ENCODE measurements at places on chromosomes 2 and 18. TPM values are rescaled to one million over a fixed set of nuclear protein-coding genes. Genes with fewer than 3 reads are reported as not detected.

GRCh38 chr2:123935405-123935804 lies 89.7 kb upstream of the CNTNAP5 start:
- DNase-seq: no peak

DNA sequence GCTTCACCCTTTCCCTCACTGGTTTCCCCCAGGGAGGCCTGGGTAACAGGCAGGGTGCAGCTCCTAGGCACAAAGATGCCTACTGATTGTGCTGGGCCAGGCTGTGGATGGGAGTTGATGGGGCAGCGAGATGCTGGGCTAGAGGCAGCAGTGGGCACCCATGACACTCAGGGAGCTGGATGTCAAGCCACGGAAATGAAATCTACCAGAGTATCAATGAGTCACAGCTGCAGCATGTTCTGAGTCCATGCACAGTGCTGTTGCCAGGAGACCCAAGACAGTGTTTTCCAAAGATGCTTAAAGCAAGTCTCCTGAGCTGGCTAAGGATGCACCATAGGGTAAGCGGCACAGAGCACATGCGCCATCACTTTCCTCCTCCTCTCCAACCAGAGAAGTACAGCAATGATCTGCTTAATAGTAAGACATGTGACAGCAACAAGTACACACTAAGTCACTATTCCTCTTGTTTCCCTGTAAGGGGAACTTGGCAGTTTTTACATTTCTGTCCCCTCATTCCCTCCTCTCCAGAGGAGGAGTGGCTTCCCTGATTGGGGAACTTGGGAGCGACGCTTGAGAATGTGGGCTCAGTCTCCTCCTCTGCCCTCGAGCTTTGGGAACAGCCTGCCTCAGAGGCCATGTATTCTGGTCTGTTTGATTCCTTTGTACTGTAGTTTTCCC lies 57.2 kb downstream of the CDC42EP3 start:
- no peak for DNase-seq

DNA sequence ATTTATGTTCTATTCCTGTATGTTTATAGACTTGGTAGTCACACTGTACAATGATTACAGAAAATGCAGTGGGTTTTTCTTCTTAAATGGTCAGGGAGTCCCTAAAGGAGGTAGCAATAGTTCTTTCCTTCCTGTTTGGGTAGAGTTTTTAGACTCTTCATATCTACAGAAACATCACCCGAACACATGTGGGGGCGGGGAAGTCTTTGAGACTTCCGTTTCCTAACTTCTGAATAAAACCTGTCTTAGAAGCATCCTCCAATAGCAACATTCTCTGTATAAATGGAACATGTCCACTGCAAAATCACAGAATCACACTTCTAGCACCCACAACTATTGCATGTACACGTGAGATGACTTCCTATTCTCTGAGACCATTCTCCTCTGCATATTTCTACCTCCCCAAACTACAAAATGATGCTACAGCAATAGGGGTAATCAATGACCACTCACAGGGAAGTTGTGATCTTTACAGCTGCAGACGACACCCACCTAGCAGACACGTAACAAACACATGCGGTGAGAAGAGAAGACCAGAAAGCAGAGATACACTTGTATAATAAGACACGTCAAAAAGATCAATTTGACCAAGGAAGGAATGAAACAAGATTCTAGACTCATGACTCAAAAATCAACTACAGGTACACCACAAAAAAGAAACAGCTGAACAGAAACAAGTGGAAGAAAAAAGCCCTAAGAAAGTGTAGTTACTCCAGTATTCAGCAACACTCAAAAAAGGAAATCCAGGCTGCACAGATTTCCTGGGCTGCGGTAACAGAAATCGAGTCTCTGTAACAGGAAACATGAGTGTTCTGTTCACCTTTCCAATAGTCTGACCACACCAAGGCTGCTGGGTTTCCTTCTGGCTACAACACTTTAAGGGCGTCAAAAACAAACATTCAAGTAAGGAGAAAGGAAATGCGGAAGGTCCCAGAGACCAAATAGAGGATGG lies 120.4 kb downstream of the ZNF516 start:
- DNase-seq: peak; percentile 8

DNA sequence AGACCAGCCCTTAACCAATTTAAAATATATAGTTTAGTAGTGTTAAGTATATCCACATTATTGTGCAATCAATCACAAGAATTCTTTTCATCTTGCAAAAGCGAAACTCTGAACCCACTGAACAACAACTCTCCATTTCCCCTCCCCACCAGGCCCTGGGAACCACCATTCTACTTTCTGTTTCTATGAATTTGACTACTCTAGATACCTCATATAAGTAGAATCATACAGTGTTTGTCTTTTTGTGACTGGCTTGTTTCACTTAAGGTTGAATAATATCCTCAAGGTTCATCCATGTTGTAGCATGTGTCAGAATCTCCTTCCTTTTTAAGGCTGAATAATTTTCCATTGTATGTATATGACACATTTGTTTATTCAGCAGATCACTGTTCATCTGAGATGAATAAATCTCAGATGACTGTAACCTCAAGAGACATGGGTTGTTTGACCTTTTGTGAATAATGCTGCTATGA lies 8.1 kb upstream of the SOS1 start:
- DNase-seq: no peak

GRCh38 chr2:237208373-237209260 lies 122.9 kb downstream of the COPS8 start:
- no peak for DNase-seq

The STPG4 gene
- total RNA-seq: 0.89 TPM

The GPR45 gene
- total RNA-seq: not detected

The NGEF gene
- total RNA-seq: 17.5 TPM

- DNase-seq: no peak
Measured at GRCh38 chr18:79405019-79405780, 9.5 kb downstream of the NFATC1 start.

The ARHGEF4 gene
- total RNA-seq: 12.1 TPM

The MYL1 gene
- total RNA-seq: not detected

DNA sequence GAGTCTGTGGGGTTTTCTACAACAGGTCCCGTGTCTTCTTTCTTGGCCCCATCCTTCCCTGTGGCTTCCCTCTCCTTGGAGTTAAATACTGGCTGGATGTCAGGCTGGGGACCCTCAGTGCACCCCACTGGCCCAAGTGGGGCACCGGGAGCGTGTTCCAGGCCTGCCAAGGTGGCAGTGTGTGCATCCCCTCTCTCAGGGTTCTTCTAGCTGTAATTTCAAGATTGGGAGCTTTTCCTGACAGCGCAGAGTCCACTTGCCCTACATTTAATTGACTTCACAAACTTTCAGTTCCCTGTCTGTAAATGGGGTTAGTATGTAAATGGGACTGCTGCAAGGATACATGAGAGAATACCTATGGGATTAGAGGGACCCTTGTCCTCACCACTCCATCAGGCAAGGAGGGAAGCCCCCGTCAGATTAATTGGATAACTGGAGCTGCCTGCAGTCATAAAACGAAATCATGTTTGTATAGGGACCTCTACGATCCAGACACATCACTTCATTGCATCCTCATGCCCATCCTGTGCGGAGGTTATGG lies 66.6 kb downstream of the IL1R2 start:
- no peak for DNase-seq

- no peak for DNase-seq
Measured at GRCh38 chr18:46672062-46672970, 15.3 kb upstream of the LOXHD1 start.

The ZSWIM2 gene
- not detected for total RNA-seq

- DNase-seq: no peak
Measured at GRCh38 chr18:59923539-59924196, 23.9 kb downstream of the PMAIP1 start.

DNA sequence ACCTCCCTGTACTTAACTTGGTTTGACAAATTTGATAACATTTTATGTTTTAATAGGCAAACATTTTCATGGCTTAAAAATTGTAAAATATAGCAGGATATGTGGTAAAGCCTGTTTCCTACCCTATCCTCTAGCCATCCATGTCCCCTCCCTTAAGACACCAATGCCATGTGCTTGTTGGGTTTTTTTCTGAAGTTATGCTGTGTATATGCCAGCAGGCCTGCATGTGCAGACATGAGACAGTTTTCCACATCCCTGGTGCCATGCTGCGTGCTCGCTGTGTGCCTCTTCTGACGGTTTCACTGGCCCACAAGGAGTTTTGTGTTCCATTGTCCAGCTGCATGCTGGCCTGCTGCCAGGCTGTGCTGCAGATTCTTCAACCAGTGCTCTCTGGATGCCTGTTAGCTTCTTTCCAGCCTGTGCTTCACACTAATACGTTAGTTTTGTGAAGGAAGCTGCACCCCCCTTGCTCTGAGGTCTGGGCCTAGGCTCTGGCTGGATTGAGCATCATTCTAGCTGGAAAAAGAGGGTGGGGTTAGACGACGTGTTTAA lies 16.9 kb downstream of the INPP4A start:
- DNase-seq: no peak

DNA sequence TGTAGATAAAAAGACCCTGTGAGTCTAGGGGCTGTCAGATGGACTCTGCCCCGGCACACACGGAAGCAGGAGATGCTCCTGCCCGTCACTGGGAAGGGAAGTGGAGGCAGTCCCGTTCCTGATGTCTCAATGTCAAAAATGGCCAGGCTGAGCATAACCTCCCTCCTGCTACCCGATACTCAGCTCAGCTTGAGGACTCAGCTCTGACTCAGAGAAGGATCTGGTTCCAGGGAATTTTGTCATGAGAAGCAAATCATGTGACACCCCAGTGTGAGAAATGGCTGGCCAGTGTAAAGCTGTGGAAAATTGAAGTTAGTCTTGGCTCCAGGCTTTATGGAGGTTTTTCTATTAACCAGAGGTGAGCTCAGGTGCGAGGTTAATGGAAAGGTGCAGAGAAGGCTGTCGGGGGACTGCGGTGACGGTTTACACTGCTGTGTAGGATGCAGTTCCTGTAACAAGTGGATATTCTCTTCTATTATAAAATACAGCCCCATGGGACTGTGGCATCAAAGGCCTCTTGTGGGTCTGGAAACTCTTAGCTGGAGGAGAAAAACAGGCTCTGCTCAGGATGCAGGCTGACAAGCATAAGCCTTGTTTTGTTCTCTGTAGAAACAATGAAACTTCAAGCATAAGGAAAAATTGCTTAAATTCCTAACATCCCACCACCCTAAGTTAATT lies 24.7 kb upstream of the AGAP1 start:
- no peak for DNase-seq

The GALR1 gene
- total RNA-seq: 0.13 TPM

The LOXL3 gene
- total RNA-seq: 9.2 TPM

- no peak for DNase-seq
Measured at GRCh38 chr2:46193356-46193755, 103.9 kb upstream of the EPAS1 start.

The TMEM163 gene
- total RNA-seq: 0.45 TPM

- DNase-seq: no peak
Measured at GRCh38 chr2:216491793-216492596, 6.6 kb upstream of the RPL37A start.

GRCh38 chr2:144936442-144936841 lies 416.5 kb upstream of the ZEB2 start:
- DNase-seq: no peak

GRCh38 chr2:16817305-16818202 lies 151.9 kb upstream of the CYRIA start:
- DNase-seq: no peak

The PKP4 gene
- total RNA-seq: 117 TPM

DNA sequence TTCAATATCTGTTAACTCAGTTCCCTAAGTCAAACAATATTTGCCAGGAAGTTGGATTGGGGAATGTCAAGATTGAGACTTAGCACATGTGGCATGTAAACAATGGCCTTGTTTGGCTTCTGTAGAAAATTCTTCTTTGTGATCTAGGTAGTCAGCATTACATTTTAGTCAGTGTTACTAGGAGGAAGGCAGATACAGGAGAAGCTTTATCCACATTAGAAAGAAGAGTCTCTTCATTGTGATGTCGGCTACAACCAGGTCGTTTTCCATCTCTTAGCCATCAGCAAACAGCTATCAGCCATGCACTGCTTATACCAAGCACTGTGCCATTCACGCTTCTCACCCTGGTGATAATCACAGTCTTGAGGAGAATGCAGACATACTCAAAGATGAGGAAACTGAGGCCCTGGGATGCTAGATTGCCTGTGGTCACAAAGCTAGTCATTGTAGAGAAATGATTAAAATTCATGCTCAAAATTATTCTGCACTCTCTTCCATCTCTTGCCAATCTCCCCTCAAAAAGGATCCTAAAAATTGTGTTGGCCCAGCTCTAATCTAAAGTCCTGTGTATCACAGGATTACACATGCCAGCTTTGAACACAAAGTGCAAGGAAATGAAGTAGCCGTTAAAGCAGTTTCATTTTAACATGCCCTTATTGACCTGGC lies 3.2 kb downstream of the GALNT5 start:
- DNase-seq: no peak

The ARID5A gene
- total RNA-seq: 44.8 TPM

DNA sequence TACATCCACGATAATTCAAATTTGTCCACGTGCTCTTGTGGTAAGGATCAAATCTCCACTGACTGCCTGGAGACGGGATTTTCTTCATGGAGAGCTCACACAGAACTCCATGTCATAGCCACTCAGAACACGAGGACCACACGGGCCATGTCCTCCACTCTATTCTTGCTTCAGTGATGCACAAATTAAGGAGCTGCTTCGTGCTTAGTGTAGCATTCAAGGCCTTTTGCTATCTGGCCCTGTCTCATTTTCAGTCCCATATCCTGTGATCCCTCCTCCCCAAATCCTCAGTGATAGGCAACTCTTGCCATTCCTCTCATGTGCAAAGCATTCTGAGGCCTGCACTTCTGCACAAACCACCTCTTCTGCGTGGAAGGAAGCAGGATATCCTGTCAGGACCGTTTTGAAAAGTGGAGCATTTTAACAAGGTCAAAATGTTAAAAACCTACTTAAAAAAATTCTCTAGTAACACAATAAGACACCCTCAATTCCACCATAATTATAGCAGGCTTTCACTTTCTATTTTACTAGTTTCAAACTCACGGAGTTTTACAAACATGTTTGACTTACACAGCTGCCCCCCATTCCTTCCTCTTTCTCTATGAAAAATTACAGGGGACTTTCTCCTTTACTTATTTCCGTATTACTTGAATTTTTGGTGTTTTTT lies 35.2 kb downstream of the ST3GAL5 start:
- no peak for DNase-seq

GRCh38 chr2:36461039-36461681 lies 105.6 kb downstream of the CRIM1 start:
- DNase-seq: no peak

The ATP6V1C2 gene
- 0.62 TPM for total RNA-seq

The ERMN gene
- 4.6 TPM for total RNA-seq

GRCh38 chr2:144430722-144431391 lies 89.1 kb downstream of the ZEB2 start:
- no peak for DNase-seq

All from sciatic nerve (tissue), 2 donors.